ENCODE measurements at places on chromosomes 7 and 10.

DNA sequence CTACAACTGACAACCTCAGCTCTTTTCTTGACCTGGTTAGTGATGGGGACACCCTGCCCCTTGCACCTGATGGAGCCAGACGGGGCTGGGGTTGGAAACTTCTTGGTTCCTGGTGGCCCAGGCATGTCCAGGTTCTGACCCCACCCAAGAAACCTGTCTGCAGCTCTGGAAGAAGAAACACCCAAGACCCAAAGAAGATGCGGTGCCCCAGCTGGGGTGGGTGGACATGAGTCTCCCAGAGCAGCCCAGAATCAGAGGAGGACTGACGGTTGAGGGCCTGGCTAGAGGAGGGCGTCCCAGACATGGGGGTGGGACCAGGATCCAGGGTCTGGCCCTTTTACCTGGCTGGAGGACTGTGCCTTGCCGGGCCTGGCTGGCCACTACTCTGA lies 202.4 kb downstream of the GLRX3 start:
- DNase-seq = no peak

DNA sequence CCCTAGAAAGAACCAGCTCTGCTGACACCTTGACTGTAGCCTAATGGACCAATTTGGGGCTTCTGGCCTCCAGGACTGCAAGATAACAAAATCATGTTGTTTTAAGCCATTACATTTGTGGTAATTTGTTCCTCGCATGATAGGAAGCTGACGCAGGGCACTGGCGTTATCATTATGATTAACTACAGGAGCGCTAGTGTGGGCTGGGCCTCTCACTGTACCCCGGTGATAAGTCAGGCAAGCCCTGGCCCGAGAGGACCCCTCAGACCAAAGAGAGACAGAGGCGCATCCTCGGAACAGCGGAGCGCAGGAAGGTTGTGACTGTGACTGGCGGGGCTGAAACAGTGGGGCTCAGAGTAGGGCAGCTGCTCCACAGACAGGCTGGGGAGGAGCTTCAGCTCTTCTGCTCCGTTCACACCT lies 150.3 kb upstream of the CHST15 start:
- no peak for DNase-seq

- DNase-seq = peak; percentile 85
Observed at GRCh38 chr10:50417886-50418830, 166.8 kb upstream of the ASAH2 start.

GRCh38 chr7:4221043-4221442 lies 461.1 kb upstream of the FOXK1 start:
- DNase-seq = no peak

GRCh38 chr7:92006046-92006445 lies 65.4 kb downstream of the AKAP9 start:
- no peak for DNase-seq

GRCh38 chr10:85661123-85661522 lies 705.5 kb downstream of the GRID1 start:
- DNase-seq = no peak

GRCh38 chr10:112184379-112184778 lies 814 bp upstream of the GPAM start:
- DNase-seq = no peak

DNA sequence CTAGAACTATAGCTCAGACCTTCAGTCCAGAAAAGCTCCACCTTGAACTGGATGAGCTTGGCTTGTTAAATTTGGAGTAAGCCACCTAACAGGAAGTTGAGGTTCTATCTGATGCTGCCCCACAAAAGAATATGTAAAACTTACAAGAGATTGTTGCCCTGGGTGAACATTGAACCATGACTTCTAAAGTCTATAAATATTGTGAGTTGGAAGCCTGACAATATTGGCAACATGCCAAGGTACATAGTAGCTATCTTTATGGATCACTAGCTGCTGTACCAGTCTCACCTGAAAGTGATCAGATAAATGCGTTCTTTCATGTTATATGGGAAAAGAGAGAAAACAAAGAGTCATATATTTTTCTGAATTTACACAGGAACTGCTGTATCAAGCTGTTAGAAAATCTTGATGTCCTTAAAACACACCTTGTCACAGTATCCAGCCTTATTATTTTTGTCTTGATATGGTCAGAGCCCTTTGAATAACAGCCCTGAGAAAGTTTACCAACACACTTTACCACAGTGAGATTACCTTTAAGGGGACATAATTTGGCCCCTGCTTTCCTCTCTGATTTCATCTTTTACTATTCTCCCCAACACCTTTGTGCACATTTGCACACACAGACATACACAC lies 92.0 kb downstream of the LSMEM1 start:
- DNase-seq = no peak

Data from left hindlimb (tissue), 1 donor.